Thoracic aorta (tissue), 2 donors: ENCODE measurements at places on chromosomes 2 and 18. TPM values are rescaled to one million over a fixed set of nuclear protein-coding genes. Genes with fewer than 3 reads are reported as not detected.

DNA sequence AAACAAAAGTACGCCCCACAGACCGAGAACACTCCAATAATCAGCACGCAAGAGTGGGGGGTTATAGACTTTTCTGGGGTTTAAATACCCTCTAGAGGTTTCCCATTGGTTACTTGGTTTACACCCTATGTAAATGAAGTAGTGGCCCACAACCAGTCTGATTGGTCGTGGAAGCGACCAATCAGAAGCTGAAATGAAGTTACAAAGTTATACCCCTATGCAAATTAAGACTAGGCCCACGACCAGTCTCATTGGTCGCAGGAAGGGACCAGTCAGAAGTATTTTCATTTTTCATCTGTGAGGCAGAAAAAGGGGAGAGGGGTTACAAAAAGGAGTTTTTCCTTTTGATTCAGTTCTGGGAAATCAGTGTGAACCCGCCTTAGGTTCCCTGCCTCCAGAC lies 55.3 kb upstream of the YWHAQ start:
- no peaks in the 10 kb centered on the region for H3K27me3 ChIP-seq
- H3K27ac ChIP-seq, result no peak overlapping the region
- no peak for DNase-seq
- H3K4me3 ChIP-seq, result no peak overlapping the region
- H3K4me1 ChIP-seq, result no peaks in the 10 kb centered on the region
- no peaks in the 10 kb centered on the region for H3K36me3 ChIP-seq

- H3K27me3 ChIP-seq, result no peaks in the 10 kb centered on the region
- H3K4me1 ChIP-seq, result no peaks in the 10 kb centered on the region
- no peak overlapping the region for H3K27ac ChIP-seq
- no peak overlapping the region for H3K4me3 ChIP-seq
Measured at GRCh38 chr2:84858937-84859336, 21.9 kb downstream of the TRABD2A start.

DNA sequence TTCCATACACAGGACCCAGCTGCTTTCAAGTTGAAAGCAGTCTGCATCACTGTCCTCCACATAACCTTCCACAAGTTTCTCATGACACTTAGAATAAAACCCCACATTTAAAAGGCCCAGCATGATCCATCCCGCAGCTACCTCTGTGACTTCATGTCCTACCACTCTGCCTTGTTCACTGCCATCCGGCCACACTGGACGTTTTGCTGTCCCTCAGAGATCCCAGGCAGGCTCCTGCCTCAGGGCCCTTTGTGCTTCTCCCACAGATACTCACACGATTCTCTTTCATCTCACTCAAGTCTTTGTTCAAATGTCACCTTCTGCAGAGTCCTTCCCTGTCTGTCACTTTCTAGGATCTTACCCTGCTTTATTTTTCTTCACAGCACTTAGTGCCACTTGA lies 232.9 kb upstream of the BOD1L2 start:
- H3K27ac ChIP-seq, result no peak overlapping the region
- no peaks in the 10 kb centered on the region for H3K36me3 ChIP-seq
- no peaks in the 10 kb centered on the region for H3K4me1 ChIP-seq
- H3K4me3 ChIP-seq, result no peak overlapping the region

DNA sequence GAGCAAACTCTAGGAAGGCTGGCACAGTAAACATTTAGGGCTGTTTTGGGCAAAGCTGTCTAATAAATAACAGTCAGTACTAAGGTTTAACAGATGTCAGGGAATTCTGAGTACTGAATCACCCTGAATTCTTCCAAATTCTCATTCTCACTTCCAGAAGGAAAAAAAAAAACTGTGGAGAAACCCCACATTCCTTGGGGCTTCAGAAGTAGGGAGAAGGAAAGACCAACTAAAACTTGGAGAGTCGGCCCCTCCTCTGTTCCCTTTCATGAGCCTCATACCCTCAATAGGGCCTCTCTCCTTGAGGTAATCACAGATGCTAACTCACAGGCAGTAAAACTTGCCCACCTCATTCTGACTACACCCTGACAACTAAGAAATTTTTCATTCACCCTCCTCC lies 62.1 kb downstream of the CCDC148 start:
- no peaks in the 10 kb centered on the region for H3K36me3 ChIP-seq
- H3K27me3 ChIP-seq, result no peaks in the 10 kb centered on the region
- H3K4me1 ChIP-seq, result no peaks in the 10 kb centered on the region
- no peak overlapping the region for H3K27ac ChIP-seq
- H3K4me3 ChIP-seq, result no peak overlapping the region
- no peak for DNase-seq

GRCh38 chr2:239273280-239274234 lies 127.3 kb downstream of the HDAC4 start:
- no peak for DNase-seq
- H3K27ac ChIP-seq, result no peak overlapping the region
- no peak overlapping the region for H3K4me3 ChIP-seq
- peaks cover 15% of the 10 kb centered on the region for H3K4me1 ChIP-seq
- no peaks in the 10 kb centered on the region for H3K27me3 ChIP-seq

DNA sequence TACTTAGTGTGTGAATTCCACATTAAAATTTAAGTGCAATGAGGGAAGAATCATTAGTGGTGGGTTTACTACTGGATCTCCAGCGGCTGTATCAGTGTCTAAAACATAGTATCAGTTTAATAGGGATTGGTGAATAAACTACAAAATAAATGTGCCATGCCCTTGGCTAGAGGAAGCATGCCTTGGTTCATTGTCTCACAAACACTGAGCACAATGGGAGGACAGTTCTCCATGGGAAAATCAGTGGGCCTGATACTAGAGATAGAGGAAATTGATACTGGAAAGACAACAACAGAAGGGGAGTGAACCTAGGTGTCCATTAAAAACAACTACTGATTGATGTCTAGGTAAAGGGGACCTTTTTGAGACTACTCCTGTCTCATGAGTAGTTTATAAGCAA lies 971.6 kb downstream of the SUCLG1 start:
- no peaks in the 10 kb centered on the region for H3K4me1 ChIP-seq
- no peaks in the 10 kb centered on the region for H3K36me3 ChIP-seq
- no peak overlapping the region for H3K4me3 ChIP-seq

GRCh38 chr2:170711774-170712652 lies 3.1 kb upstream of the SP5 start:
- H3K4me3 ChIP-seq, result no peak overlapping the region
- no peak for DNase-seq
- peaks cover 36% of the 10 kb centered on the region for H3K4me1 ChIP-seq

DNA sequence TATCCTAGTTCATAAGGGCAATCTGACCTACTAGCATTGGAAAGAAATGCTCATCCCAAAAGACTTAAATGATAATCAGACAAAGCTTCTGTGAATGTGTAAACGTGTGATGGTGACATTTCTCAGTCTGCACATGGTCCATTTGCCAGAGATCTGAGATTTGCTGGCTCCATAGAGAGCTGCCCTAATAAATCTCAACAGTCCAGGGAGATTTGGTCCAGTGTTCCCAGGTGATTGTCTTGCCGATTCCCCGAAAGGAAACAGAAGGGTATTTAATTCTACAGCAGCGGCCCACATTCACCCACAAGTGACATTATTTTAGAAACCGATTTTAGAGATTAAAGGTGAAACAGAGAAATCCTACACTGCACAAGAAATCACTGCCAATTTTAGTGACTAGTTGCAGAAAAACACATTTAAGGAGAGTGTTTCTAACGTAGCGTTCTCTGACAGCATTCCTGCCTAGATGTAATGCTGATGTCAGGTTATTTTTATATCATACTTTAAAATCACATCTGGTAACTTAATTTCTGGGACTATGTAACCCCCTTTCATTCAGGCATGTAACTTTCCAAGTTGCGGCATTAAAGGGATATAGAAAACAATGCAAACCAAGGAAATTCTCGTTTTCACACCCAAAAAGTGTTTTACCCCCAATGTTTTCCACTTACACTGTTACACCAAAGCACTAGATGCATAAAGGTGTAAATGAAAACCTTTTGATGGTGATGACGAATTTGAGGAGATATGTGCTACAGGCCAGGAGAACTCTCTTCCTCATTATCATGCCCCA lies 231.9 kb upstream of the FN1 start:
- no peak overlapping the region for H3K4me3 ChIP-seq
- no peak overlapping the region for H3K27ac ChIP-seq
- no peak for DNase-seq
- H3K27me3 ChIP-seq, result no peaks in the 10 kb centered on the region

DNA sequence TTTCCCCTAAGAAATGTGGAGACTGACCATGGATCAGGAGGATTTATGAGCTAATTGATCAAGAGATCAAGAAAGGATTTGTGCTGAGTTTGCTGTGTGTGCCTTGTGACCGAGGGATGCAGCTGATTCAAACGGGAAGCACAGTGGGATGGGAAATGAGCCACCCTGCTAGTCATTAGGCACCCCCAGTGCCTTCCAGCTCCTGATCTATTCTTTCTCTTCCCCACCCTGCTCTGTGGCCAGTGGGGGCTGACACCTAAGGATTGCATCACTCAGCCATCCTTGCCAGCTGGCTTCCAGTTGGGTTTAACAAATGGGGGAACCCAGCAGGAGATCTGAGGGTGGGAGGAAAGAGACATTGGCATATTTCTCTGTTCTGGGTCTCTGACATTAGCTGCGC lies 132.2 kb upstream of the CXCR4 start:
- no peaks in the 10 kb centered on the region for H3K27me3 ChIP-seq
- H3K27ac ChIP-seq, result no peak overlapping the region
- H3K36me3 ChIP-seq, result no peaks in the 10 kb centered on the region
- DNase-seq, result no peak

GRCh38 chr18:9690418-9691188 lies 17.5 kb upstream of the RAB31 start:
- no peak overlapping the region for H3K27ac ChIP-seq
- H3K36me3 ChIP-seq, result no peaks in the 10 kb centered on the region
- DNase-seq, result no peak
- H3K4me3 ChIP-seq, result no peak overlapping the region
- no peaks in the 10 kb centered on the region for H3K27me3 ChIP-seq

DNA sequence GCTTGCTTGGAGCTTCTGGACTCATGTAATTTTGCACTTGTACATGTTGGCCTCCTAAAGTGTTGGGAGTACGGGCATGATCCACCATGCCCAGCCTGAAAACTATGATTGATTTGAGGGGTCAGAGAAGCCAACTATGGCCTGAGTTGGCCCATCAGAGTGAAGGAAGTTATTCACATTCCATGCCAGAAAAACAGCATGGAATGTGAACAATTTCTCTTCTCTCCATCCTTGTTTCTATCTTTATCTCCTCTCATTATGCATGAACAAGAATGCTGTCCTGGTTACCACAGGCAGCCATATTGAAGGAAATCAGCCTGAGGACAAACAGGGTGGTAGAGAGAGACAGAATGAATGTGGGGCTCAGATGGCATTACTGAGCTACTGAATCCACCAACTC lies 3.5 kb upstream of the CD226 start:
- peaks cover 4% of the 10 kb centered on the region for H3K4me1 ChIP-seq
- no peak overlapping the region for H3K4me3 ChIP-seq
- no peak overlapping the region for H3K27ac ChIP-seq
- no peaks in the 10 kb centered on the region for H3K36me3 ChIP-seq
- H3K27me3 ChIP-seq, result no peaks in the 10 kb centered on the region

Gene MOCOS
- 2.8 TPM for total RNA-seq

Gene POTEE
- total RNA-seq, result not detected

Gene SPHKAP
- total RNA-seq, result 0.07 TPM

Gene TEX44
- not detected for total RNA-seq

Gene SERPINB10
- not detected for total RNA-seq

Gene HDLBP
- total RNA-seq, result 447 TPM

Gene GKN1
- 20.7 TPM for total RNA-seq
